ENCODE measurements at places on chromosomes 6 and 20.

GRCh38 chr6:67717281-67717680 lies 917.8 kb upstream of the ADGRB3 start:
- no peak for DNase-seq

DNA sequence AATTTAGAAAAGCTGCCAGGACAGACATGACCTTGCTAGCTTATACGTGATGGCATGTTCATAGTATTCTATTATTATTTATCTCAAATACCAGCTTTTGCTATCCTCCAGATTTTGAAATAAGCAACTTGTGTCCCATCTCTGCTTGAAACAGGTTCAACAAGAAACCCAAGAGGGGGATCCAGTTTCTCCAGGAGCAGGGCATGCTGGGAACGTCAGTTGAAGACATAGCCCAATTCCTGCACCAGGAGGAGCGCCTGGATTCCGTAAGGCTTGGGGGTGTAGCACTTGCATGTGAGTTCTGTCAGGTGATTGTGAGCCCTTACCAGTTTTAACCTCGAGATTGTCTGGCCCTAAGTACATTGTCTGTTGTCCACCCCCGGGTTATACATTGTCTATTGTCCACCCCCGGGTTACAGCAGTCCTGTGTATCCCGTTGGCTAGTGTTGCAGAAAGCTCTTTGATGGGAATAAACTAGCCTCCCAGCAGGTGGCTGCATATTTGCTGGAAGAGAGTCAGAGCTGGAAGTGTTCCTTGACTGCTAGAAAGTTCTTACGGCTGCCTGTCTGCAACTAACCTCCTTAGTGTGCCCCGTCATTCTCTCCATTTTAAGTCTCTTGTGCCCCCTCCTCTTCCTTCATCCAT lies 61.4 kb upstream of the CSE1L start:
- DNase-seq = peak; percentile 68

GRCh38 chr20:7637184-7637583 lies 303.1 kb downstream of the HAO1 start:
- DNase-seq = no peak

DNA sequence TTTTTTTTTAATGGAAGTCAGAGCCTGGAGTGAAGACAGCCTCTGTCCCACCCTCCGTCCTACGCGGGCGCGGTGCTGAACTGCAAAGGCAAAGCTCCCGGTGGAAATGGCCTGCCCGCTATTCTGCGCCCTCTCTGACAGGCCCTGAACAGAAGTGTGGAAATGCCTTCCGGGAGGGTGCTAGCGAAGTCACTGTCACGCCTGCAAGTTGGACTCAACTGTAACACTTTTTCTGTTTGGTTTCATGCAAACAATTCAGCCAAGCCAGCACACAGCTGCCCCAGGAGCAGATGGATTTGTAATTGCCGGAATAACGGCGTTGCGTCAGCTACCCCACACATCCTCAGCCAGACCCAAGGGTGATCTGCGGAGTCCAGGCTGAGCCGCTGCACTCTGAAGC lies 107.6 kb downstream of the PSMB1 start:
- no peak for DNase-seq

DNA sequence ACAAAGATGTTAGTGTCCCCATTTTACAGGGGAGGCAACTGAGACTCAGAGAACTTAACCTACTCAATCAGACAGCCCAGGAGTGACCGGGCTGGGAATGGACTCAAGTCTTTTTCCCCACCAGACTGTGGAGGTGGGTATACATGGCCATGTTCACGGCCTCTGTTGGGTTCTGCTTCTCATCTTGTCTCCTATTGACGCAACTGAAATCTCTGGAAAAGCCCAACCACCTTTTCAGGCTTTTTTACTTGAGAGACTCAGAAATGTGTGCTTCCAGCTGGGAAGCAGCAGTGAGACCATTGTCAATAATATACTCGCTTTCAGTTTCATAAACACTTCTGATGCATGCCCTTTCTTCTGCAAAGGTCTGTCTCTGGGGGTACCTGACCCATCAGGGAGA lies 70.7 kb downstream of the SOBP start:
- no peak for DNase-seq

DNA sequence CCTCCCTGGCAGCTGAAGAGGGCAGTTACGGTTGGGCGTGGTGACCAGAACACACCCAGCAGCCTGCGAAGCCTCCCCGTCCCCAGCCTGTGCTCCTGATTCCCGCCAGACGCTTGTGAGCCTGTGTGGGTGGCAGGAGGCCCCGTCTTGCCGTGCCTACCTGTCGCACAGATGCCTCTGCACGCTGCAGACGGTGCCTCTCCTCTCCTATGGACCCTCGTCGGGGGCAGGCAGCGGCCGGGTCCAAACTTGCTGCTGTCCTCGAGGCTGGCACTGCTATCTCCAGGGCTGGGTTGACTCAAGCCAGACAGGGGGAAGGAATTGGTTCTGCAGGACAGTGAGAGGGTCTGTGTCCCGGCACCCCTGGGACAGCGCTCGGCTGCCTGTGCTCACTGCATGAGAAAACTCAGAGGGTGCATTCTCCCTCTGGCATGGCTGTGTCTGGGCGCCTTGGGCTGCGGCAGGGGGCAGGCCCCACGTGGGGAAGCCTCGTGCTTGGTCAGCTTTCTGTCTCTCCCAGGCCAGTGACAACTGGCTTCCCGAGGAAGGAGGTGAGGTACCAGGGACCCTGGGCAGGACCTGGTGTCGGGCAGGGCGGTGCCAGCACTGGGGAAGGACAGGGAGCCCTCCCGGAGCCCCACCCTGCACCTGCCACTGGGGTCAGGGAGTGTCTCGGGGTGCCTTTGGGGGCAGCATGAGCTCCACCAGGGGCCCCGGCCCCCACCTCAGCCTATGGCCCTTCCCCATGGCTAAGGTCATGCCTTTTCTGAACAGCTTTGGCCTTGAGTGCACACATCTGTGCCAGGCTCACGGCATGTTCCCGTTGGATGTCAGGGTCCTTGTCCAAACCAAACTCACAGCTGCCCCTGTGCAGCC lies 127.5 kb downstream of the TAF4 start:
- no peak for DNase-seq
